ENCODE measurements at places on chromosomes 2 and 18.

DNA sequence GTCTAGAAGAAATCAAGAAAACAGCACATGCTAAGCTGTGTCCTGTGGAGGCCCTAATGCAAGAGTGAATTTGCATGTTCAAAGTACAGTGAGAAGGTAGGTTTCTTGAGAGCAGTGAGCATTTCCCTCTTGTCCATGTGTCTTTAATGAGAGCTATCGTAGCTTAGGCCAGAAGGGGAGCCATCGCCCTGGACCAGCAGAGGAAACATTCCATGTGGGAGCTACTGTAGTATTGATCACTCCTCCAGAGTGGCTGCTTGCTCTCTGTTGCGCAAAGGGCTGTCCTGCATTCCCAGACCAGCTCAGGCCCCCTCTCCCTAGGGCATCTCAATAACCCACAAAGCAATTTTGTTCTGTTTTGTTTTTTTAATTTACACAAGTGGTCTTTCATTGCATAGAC, 950.1 kb downstream of the CNTNAP5 start:
- DNase-seq: no peak

DNA sequence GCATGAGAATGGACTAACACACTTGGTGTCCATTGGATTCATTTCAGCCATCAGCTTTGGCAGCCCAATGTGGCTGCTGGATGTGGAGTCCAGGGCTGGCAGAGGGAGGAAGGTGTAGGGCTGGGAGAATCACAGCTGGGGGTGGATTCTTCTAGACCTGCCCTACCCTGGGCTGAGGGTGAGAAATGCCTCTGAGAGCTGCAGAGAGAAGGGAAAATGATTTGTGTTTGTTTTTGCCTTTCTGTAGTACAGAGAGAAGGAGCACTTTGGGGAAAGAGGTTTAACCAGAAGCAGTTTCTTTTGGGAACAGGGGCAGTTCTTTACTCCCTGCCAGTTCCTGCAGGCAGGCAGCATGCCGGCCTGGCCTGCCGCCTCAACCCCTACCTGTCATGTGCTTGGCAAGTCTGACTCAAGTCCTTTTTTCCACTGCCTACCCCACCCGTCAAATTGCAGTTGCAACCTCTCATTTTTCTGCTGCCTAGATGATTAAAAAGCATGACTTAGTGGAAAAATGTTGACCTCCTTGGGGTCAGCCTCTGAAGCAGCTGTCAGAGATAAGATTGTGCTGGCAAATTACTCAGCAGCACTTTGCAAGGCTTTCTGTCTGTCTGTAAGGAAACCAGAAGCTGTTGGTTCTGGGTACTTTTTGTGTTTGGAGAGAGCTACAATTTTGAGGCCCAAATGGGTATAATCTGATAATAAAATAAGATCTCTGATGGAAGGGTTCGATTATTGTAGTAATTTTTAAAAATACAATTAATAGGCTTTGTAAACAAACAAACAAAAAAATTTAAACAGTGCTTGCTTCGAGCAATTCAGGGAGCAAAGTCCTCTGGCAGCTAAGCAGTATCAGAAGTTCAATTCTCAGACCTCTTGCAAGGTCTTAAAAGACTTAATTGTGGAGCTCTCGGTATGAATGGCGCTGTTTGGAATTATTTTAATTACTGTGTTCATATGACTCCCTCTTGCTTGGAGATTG, 21.7 kb downstream of the LBH start:
- DNase-seq: peak; percentile 77

GRCh38 chr2:18378020-18378653, 182.3 kb downstream of the RDH14 start:
- no peak for DNase-seq

- no peak for DNase-seq
These were observed 1.3 kb downstream of the LAPTM4A start for GRCh38 chr2:20050104-20050645.

- DNase-seq: no peak
These were observed 628.7 kb upstream of the PIK3C3 start for GRCh38 chr18:41326311-41326710.

- no peak for DNase-seq
These were observed 181.4 kb downstream of the OSR1 start for GRCh38 chr2:19176977-19177376.

DNA sequence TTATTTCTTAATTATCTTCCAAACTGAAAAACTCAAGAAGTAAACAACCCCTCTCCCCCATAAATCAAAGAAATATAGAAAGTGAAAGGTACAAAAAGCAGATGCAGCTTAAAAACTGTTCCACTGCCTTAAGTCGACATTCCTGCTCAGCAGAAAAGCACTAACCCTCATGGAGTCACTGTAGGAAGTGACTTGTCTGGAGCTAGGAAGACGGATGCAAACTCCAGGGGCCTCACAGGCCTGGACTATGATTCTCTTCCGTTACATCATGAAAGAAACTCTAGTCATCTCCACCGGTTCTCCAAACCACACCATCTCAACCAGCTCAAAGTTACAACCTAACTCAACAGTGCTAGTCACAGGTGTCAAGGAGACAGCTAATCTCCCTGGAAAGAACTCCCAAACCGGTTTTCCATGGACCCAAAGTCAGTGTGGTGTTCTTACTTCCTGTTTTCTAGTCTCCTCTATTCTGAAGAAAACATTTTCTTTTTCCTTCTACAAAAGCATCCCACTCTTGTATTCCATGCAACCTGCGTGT, 128.4 kb downstream of the PIEZO2 start:
- DNase-seq: no peak

GRCh38 chr2:191533693-191534180, 144.2 kb upstream of the NABP1 start:
- DNase-seq: no peak

DNA sequence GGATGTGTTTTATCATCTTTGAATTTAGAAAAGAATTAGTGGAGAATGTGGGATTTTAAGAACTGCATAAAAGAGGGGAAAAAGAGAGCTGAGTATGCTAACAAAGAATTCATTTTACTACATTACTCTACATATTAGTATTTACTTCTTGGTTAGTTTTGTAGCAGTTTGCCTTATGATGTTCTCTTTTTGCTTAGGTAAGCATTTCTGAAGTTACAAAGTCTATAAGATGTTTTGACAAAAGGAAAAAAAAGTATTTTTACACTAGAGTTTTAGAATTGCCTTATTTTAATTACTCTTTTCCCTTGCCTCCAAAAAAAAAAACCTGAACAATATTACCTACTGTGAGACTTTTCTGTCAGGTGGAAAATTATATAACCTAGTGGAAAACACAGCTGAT, 739.5 kb upstream of the SLC39A10 start:
- DNase-seq: no peak

Measured in cardiac septum (tissue), 1 donor.